CD4-positive, alpha-beta T cell treated with Interleukin-6 at 100 ng/mL for 8 hours (primary cell): ENCODE measurements at places on chromosomes 3 and 15.

DNA sequence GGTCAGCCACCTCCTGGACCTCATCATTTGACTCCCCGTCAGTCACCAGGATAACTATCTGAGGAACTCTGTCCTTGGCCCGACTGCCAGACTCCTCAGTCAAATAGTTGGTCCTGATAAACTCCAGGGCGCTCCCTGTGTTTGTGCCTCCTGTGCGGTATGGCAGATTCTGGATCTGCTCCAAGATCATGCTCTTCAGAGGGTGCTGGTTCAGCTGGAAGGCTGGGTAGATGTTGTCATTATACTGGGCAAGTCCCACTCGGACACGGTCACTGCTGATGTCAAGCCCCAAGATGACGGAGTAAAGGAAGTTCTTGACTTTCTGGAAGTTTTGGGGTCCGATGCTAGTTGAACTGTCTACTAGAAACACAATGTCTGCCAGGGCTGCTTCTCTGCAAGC lies 31.1 kb upstream of the CAPN7 start:
- no peak for DNase-seq

DNA sequence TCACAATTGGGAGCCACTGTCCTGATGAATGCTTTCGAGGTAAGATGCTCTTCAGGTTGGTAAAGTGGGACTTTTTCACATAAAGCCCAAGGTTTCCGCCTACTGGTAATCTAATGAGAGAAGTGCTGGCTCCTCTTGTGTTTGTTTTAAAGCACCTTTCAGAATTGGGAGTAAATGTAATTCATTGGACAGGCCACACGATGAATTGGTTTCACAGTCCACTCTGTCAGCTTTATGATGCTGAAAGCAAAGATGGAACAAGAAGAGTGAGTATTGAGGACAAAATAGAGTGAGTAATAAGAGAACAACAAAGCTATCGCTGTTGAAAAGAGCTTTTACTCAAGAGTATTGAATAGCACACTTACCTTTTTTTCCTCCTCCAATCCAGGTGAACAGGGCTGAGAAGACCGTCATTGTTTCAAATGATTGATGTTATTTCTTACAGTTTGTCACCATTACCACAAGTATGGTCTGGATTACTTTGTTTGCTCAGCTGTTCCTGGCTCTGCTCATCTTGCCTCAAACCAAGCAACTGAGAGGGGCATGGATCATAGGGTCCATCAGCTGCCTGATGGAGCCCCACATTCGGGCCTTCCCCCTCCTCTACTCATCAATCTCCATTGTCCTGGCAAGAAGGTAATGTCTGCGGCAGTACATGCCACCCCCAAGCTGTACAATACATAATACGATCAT lies 136.1 kb upstream of the CNTN4 start:
- DNase-seq: no peak

DNA sequence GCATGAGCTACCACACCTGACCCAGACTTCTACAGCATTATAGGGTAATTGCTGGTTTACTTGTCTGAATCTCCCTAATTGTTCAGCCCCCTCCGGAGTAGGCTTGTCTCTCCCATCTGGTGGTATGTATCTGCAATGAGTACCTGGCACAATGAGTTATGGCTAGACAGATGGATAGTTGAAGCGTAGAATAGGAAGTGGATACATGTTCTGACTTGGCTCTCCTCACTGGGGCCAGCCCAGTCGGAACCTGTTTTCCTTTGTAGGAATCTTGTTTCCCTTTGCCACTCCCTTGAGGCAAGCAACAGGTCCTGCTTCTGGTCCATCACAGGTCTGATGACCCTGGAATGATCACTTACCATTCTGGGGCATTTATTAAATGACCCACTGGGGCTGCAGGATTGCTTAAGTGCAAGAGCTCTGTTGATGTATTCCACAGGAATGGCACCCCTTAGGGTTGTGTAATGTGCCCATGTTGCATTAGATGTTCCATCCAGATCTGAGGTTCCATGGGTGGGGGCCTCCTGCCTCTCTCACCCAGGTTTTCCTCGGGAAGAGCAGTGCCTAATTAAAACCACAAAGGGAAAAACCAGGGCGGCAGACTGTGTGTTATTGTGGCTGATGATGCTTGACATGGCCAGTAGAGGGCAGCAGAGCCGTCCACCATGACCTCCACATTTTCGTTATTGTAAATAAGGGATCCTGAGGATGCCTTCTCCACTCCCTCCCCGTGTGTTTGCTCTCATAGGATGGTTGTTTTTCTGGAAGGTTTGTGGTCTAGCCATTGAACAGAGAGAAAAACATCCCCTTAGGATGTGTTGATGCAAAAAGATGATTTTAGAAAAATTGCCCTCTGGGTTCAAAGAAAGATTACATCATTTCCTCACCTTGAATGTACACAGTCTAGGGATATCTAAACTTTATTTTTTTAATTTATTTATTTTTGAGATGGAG lies 58.0 kb downstream of the CMTM8 start:
- DNase-seq: peak; percentile 76

GRCh38 chr3:197511853-197512635 lies 43.7 kb downstream of the BDH1 start:
- no peak for DNase-seq

DNA sequence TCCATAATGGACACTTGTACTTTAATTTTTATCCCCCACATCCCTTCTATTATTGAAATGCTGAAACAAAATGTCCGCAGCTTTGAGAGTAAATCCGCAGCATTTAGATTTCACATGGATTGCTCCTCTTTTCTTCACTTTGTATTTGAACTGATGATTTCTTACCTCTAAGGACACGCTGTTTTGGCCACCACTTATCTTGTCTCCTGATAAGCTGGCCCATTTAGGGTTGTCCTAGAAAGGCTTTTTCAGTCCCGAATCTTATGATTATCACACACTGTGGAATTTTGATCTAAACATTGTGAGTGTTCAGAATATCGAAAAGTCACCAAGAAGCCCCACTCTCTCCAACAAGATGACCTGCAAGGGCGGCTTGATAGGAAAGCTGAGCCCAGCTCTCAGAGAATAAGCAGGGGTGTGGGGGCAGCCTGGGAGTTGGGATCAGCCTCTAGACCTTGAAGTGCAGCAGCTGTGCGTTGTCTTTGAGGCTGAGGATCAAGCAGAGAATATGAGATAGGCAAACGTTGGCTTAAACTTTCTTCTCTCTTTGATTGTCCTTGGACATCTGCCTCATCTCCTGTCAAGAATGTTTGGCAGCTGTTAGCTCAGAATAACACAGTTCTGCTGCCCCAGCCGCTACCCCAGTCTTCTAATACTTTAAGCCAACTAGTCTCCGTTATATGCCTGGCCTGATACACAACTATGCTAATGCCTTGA lies 399.7 kb upstream of the NR2F2 start:
- DNase-seq: no peak

GRCh38 chr3:126317029-126317996 lies 39.9 kb downstream of the KLF15 start:
- no peak for DNase-seq

- DNase-seq: no peak
Measured at GRCh38 chr3:58874795-58875194, 175.0 kb downstream of the CFAP20DC start.

DNA sequence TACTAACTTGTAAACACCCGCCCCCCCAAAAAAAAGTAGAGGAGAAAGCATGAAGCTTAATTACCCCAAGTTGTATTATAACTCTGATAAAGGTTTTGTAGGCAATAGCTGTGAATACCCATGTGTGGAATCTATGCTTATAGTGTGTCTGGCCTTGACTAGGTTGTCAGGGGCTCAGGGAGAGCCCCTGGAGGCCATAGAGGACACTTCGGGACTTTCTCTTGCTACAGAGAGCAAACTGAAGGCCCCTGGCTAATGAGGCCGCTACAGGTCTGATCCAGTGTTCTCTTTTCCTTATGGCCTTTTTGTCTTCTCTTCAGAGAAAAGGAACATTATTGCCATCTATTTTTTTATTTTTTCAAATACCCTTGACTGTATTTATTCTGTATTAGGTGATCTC lies 19.1 kb upstream of the SCAANT1 start:
- DNase-seq: no peak

GRCh38 chr3:40019376-40019775 lies 210.0 kb downstream of the MYRIP start:
- no peak for DNase-seq

DNA sequence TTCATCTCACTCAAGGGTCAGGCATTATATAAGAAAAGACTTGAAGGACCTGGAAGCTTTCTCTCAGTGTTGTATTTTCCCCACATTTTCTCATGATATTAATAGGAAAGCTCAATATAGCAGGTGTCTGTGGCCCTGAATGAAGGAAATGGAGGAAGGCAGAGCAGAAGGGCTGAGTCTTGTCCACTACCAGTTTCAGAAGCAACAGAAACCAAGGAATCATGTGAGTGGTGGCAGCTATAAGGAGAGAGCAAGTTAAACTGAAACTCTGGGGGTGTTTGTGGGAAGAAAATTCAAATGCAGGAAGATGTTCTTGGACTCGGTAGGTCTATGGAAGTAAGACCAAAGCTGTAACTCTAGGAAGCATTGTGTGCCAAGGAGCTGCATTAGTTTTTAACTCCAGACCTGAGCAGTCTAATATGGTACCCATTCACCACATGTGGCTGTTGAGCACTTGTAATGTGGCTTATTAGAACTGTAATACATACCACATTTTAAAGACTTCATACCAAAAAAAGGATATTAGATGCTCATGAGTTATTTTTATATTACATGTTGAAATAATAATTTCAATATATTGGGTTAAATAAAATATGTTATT lies 278.8 kb upstream of the GADL1 start:
- no peak for DNase-seq

- no peak for DNase-seq
Measured at GRCh38 chr3:53331871-53332270, 15.5 kb downstream of the DCP1A start.

DNA sequence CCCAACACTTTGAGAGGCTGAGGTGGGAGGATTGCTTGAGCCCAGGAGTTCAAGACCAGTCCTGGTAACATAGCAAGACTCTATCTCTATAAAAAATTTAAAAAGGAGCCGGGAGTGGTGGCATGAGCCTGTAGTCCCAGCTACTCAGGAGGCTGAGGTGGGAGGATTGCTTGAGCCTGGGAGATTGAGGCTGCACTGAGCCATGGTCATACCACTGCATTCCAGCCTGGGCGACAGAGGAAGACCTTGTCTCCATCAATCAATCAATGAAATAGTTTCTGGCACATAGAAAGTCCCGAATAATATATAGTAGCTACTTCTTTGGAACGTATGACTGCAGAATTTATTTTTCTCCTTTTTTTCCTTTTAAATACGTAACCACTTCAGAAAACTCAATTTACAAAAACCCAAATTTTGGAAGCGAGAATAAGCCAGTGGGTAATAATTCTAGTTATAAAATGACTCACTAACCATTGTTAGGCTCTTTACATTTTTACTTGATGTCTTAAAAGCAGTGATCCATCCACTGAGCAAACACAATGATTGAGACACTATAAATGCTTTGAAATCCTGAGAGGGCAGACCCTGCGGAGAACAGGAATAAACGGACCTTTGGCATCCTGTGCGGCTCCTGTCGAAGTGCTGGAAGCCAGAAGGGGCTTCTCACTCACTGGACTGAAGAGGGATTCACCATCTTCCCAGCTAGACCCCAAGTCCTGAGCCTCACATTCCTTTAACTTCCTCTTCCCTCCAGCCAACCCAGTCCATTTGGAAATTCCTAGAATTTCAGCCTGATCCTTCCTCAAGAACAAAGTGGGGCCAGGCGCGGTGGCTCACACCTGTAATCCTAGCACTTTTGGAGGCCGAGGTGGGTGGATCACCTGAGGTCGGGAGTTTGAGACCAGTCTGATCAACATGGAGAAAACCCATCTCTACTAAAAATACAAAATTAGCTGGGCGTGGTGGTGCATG lies 68.4 kb upstream of the MFGE8 start:
- no peak for DNase-seq

DNA sequence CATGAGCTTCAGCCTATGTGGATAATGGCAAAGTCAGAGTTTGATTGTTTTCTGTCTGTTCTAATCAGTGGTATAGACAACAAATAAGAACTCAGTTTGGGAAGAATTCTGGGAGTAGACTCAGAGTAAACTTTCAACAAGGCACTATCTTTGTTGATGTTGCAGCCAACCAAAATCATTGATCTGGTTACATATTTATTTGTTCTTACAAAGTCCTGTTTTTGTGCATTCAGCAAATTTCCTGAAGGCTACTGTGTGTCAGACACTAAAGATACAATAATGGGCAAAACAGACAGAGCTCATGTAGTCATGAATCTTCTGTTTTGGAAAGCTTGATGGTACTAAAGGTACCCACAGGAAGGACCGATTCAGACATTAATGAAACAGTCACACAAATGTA lies 55.0 kb downstream of the GRM7 start:
- no peak for DNase-seq

DNA sequence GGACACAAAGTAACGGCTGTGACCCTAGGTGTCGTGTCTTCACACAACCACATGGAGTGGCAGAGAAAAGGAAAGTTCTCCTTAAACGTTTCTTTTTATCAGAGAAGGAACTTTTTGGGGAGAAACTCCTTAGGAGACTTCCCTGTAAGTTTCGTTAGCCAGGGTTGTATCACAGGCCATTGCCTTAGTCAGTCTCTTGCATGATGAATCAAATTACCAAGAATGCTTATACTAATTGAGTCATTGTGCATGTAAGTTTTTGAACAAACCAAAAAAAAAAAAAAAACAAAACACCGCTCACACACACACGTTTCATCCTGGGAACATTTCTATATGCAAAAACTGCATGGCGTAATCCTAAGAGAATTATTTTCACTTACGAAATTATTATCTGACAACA lies 150.4 kb upstream of the SATB1 start:
- DNase-seq: no peak

- DNase-seq: no peak
Measured at GRCh38 chr15:80804970-80805495, 25.9 kb downstream of the CEMIP start.

- DNase-seq: no peak
Measured at GRCh38 chr3:20141851-20142250, 44.2 kb downstream of the SGO1 start.

- no peak for DNase-seq
Measured at GRCh38 chr3:162143180-162143579, 646.6 kb downstream of the OTOL1 start.

GRCh38 chr3:4756057-4756775 lies 223.0 kb upstream of the BHLHE40 start:
- DNase-seq: no peak

GRCh38 chr15:98085003-98085639 lies 124.6 kb downstream of the ARRDC4 start:
- peak; percentile 12 for DNase-seq

- no peak for DNase-seq
Measured at GRCh38 chr3:30598668-30599545, 7.5 kb upstream of the TGFBR2 start.

DNA sequence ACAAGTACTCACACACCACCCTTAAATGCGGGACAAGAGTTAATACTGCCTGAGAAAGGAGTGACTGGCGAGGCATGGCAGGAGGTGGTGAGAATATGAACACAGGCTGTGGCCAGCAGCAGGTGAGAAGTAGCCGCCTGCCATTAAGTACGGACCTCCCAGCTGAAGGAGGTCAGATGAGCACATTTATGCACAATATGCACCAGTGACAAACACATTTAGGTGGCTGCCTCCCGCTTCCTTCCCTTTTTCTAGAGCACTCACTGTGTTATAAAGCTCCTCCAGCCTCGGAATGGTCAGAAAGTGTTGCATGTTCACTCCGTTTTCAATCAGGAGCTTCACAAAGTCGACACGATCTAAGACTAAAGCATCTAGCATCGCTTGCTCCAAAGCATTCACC lies 52.4 kb downstream of the TRPM1 start:
- DNase-seq: no peak
